Osteocyte (in vitro differentiated cells): ENCODE measurements at places on chromosomes 2 and 18. TPM values are rescaled to one million over a fixed set of nuclear protein-coding genes. Genes with fewer than 3 reads are reported as not detected.

Gene GPR35
- 2.5 and 3.6 TPM in 2 replicates for total RNA-seq

Gene PKDCC
- 37.1 and 42.2 TPM in 2 replicates for total RNA-seq

Gene SLC23A3
- total RNA-seq, result 2.8 and 5.2 TPM in 2 replicates

Gene GRHL1
- total RNA-seq, result 0.32 and 0.81 TPM in 2 replicates

Gene ALKAL2
- 50.0 and 52.9 TPM in 2 replicates for total RNA-seq

Gene PID1
- not detected in 2 replicates for total RNA-seq

Gene FBXO48
- total RNA-seq, result 0.81 and 1.0 TPM in 2 replicates

Gene SERPINB11
- total RNA-seq, result not detected in 2 replicates

Gene CCDC74A
- 1.8 and 2.4 TPM in 2 replicates for total RNA-seq

Gene ALPI
- not detected in 2 replicates for total RNA-seq

Gene TDRD15
- total RNA-seq, result not detected in 2 replicates

Gene TMEM178A
- total RNA-seq, result 0.71 and 1.6 TPM in 2 replicates

Gene CTDSP1
- 131 and 138 TPM in 2 replicates for total RNA-seq

Gene RGPD4
- 0.05 and 0.18 TPM in 2 replicates for total RNA-seq

Gene LYPD1
- 0.18 and 0.19 TPM in 2 replicates for total RNA-seq

Gene SPATA3
- total RNA-seq, result not detected in 2 replicates

Gene DSC2
- 1.2 and 1.6 TPM in 2 replicates for total RNA-seq

Gene OXER1
- not detected in 2 replicates for total RNA-seq

Gene CDH19
- not detected in 2 replicates for total RNA-seq

Gene ANKRD30B
- total RNA-seq, result not detected in 2 replicates

Gene AOX1
- total RNA-seq, result 0.97 and 1.7 TPM in 2 replicates

Gene VIL1
- total RNA-seq, result 0.57 TPM in 1 of 2 replicates, not detected in the other

Gene TMEM17
- 2.1 and 2.6 TPM in 2 replicates for total RNA-seq

Gene GKN1
- not detected in 2 replicates for total RNA-seq

Gene MROH2A
- not detected in 2 replicates for total RNA-seq

Gene ERMN
- total RNA-seq, result not detected in 2 replicates

Gene RBKS
- 0.83 and 0.99 TPM in 2 replicates for total RNA-seq

Gene GLI2
- 33.2 and 34.2 TPM in 2 replicates for total RNA-seq

Gene PRKAG3
- not detected in 2 replicates for total RNA-seq

Gene REEP1
- total RNA-seq, result 0.16 TPM in 1 of 2 replicates, not detected in the other

Gene MAP3K19
- not detected in 2 replicates for total RNA-seq

Gene COL4A4
- 1.3 and 2.0 TPM in 2 replicates for total RNA-seq

Gene IL36B
- total RNA-seq, result not detected in 2 replicates

Gene RAX
- not detected in 2 replicates for total RNA-seq

Gene SNED1
- 17.6 and 19.4 TPM in 2 replicates for total RNA-seq

Gene RMC1
- 24.9 and 25.5 TPM in 2 replicates for total RNA-seq

Gene ALLC
- total RNA-seq, result not detected in 2 replicates

Gene TTC39C
- total RNA-seq, result 10.9 and 11.2 TPM in 2 replicates

Gene THADA
- total RNA-seq, result 28.3 and 32.1 TPM in 2 replicates

Gene C18orf54
- total RNA-seq, result 5.4 and 6.4 TPM in 2 replicates

Gene GATA6
- total RNA-seq, result 1.9 and 2.4 TPM in 2 replicates

Gene TCF23
- not detected in 2 replicates for total RNA-seq

Gene ECEL1
- total RNA-seq, result 0.13 and 0.60 TPM in 2 replicates

Gene UPP2
- total RNA-seq, result not detected in 2 replicates

Gene PDE1A
- 1.5 and 1.8 TPM in 2 replicates for total RNA-seq
